Type B pancreatic cell (in vitro differentiated cells): ENCODE measurements at places on chromosomes 3 and 15.
A peak's percentile ranks its signal among the peaks of the same experiment; 100 is the strongest.

DNA sequence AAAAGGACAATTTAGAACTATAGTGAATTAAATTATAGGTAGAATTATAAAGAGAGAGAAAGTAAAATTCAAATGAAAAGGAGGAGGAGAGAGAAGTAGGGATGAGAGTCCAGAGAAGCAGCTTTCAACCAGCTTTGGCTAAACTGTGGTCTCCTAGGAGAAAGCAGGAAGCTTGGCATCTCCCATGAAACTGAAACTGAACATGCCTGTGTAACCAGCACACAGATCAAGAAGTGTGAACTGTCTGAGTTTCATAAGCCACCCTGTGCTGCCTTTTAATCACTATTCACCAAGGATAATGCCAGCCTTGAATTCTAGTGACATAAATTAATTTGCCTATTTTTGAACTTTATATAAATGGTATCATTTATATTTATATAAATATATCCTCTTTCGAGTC, 128.5 kb downstream of the MYRIP start:
- H3K4me1 ChIP-seq: peaks cover 8% of the 10 kb centered on the region
- no peak overlapping the region for H3K27ac ChIP-seq
- H3K4me3 ChIP-seq: no peak overlapping the region
- H3K36me3 ChIP-seq: no peaks in the 10 kb centered on the region
- H3K27me3 ChIP-seq: peaks cover 3% of the 10 kb centered on the region

- H3K36me3 ChIP-seq: peaks cover 3% of the 10 kb centered on the region
- H3K27ac ChIP-seq: no peak overlapping the region
- no peaks in the 10 kb centered on the region for H3K4me1 ChIP-seq
- no peaks in the 10 kb centered on the region for H3K27me3 ChIP-seq
Measured at GRCh38 chr3:106255870-106256248, 387.0 kb upstream of the CBLB start.

GRCh38 chr3:62678841-62679240, 196.4 kb downstream of the CADPS start:
- H3K27me3 ChIP-seq: peaks cover 18% of the 10 kb centered on the region
- H3K4me1 ChIP-seq: peaks cover 8% of the 10 kb centered on the region
- no peak overlapping the region for H3K4me3 ChIP-seq

DNA sequence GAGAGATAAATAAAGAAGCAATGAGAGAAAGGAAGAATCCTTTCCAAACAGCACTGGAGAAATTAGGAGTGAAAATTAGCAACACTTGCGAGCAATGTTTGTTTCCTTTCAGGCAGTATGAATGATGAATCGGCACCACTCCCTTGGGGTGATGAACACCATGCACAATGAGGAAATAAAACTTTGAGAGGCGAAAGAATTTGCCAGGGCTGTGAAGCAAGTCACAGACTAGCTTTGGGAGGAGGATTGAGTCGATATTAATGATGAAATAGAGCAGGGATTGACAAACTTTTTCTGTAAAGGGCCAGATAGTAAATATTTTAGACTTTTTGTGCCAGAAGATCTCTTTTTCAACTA, 237.7 kb downstream of the AGBL1 start:
- no peaks in the 10 kb centered on the region for H3K36me3 ChIP-seq
- no peak overlapping the region for H3K27ac ChIP-seq
- peaks cover 21% of the 10 kb centered on the region for H3K27me3 ChIP-seq
- no peak overlapping the region for H3K4me3 ChIP-seq
- no peak for DNase-seq

DNA sequence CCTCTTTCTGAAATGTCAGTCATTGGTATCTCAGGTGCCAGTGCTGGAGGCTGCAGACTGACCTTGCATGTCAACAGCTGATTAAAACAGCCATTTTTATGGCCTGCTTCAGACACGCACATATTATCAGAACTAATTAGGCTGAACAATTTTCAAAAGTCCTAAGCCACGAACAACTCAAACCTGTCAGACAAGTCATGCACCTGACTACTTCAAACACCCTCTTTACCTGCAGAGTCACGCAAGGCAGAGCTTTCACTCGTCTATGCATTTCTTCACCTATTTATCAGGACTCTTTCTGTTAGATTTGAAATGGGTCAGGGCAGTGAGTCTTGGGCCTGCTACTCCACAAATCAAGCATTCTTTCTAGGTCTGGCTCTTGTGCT, 26.7 kb downstream of the CLK3 start:
- no peaks in the 10 kb centered on the region for H3K27me3 ChIP-seq
- peak overlapping the region; percentile 99 for H3K27ac ChIP-seq
- peaks cover 30% of the 10 kb centered on the region for H3K36me3 ChIP-seq
- peaks cover 45% of the 10 kb centered on the region for H3K4me1 ChIP-seq
- no peak for DNase-seq
- peak overlapping the region; percentile 80 for H3K4me3 ChIP-seq

DNA sequence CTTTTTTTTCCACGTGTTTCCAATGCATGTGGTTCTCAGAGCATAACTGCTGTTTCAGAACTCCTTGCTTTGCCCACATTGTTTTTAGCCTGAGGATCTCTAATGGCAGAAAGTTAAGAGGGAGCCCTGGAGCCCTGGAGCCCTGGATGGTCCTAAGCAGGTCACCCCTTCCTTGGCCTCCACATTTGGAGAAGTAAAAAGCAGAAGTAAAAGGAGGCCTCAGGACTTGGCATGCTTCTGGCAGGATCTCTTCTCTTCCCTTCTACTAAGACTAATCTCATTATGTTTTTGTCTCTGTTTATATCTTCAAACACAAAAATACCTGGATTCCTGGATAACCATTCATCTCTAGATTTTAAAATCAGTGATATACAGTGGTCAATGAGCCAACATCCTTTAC, 50.1 kb downstream of the P2RY1 start:
- no peaks in the 10 kb centered on the region for H3K4me1 ChIP-seq
- H3K27me3 ChIP-seq: no peaks in the 10 kb centered on the region
- DNase-seq: no peak
- H3K36me3 ChIP-seq: no peaks in the 10 kb centered on the region
- no peak overlapping the region for H3K27ac ChIP-seq

DNA sequence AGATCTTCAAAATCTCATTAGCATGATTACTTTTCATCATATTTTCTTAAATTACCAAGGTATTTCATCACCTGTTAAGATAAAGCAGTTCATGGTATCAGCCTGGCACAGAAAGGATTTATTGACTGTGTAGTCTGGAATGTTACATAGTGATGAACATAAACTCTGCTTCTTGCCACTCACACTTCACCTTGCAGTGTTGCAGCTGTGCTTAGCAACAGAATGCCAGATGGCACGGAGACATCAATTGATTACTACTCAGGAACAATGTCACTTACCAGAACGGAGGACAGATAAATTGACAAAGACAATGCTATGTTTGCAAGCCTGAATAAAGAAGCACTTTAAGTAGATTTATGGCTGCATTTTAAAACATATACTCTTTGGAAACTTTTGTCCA, 15.0 kb upstream of the BCHE start:
- DNase-seq: no peak
- no peaks in the 10 kb centered on the region for H3K36me3 ChIP-seq
- peaks cover 6% of the 10 kb centered on the region for H3K4me1 ChIP-seq
- H3K4me3 ChIP-seq: no peak overlapping the region
- H3K27ac ChIP-seq: no peak overlapping the region

- H3K36me3 ChIP-seq: no peaks in the 10 kb centered on the region
- H3K27me3 ChIP-seq: no peaks in the 10 kb centered on the region
- DNase-seq: no peak
- H3K4me1 ChIP-seq: peaks cover 15% of the 10 kb centered on the region
- no peak overlapping the region for H3K4me3 ChIP-seq
- no peak overlapping the region for H3K27ac ChIP-seq
Measured at GRCh38 chr3:187992609-187993008, 161.3 kb upstream of the LPP start.

DNA sequence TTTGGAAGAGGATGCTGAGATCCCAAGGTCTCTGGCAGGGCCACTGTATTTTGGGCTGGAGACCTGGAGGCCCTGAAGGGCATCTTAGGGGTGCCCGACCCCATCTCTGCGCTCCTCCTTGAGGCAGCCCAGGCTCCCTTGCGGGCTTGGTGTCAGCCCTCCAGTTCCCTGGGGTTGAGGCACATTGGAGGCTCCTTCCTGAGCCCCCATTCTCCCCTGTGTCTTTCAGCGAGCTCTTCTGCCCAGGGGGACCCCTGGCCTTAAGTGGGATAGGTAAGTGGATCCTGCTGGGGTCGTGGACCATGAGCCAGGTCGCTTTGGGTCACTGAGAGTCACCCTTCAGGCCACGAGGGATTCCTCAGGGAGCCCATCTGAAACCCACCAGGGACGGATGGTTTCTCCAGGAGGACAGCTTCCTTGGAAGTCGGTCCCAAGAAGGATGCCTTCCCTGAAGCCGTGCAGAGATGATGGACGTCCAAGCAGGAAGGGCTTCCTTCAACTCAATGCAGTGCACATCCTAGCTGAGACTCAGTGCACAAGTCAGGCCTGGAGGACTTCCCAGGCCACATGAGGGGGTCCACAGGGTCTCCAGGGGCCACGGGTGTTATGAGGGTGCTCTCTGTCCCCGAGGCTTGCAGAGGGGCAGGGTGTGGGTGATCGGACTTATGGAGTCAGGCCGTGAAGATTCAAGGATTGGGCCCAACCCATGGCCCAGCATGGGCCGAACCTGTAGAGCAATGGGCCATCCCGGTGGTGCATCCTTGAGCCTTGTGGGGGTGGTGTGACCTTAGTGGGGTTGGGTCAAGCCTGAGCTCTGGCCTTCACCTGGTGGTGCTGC, 224.3 kb downstream of the SNRPN start:
- no peaks in the 10 kb centered on the region for H3K36me3 ChIP-seq
- no peaks in the 10 kb centered on the region for H3K27me3 ChIP-seq
- no peaks in the 10 kb centered on the region for H3K4me1 ChIP-seq
- DNase-seq: no peak
- H3K4me3 ChIP-seq: no peak overlapping the region

DNA sequence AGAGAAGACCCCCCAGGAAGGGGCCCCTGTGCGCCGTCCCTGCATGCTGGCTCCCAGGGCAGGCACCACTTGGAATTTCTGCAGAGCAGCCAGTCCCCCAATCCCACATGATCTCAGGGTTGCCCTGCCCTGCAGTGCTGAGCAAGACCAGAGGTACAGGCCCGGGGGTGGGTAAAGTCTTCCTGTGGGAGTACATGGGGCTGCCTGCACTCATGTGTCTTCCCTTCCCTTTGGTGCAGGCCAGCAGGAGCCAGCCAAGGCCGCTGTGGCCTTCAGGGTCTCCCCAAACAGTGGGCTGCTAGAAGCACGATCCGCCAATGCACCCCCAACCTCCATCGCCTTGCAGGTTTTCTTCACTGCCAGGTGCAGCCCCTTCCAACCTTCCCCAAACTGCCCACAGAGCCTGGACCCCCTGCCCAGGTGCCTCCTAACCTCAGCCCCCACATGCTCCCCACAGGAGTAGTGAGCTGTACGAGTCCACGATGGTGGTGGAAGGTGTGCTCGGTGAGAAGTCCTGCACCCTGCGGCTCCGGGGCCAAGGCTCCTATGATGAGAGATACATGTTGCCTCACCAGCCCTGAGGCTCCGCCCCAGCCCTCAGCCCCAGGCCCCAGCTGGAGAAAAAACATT, 15.0 kb downstream of the ACAA1 start:
- no peaks in the 10 kb centered on the region for H3K4me1 ChIP-seq
- no peak overlapping the region for H3K4me3 ChIP-seq
- H3K27ac ChIP-seq: no peak overlapping the region
- peaks cover 15% of the 10 kb centered on the region for H3K36me3 ChIP-seq

DNA sequence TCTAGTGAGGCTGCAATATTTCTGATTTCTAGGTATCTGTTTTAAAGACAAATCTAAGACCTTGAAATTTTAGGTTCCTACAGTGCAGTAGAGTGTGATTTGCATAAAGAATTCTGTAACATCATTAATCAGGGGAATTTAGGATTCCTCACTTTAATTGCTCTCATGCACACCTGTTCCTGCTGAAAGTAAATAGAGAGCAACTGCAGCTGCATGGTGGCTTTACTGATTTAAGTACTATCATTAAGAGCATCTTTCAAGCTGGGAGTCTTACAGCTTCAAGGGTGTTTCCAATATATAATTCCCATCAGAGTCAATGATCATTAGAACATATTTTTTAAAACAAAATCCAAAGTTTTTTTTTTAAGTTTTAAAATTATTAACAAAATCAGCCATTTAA, 36.0 kb upstream of the C3orf70 start:
- DNase-seq: no peak
- H3K4me1 ChIP-seq: no peaks in the 10 kb centered on the region
- peaks cover 7% of the 10 kb centered on the region for H3K36me3 ChIP-seq
- no peak overlapping the region for H3K27ac ChIP-seq
- H3K27me3 ChIP-seq: no peaks in the 10 kb centered on the region

- peaks cover 3% of the 10 kb centered on the region for H3K27me3 ChIP-seq
- H3K27ac ChIP-seq: no peak overlapping the region
- no peak overlapping the region for H3K4me3 ChIP-seq
- no peaks in the 10 kb centered on the region for H3K36me3 ChIP-seq
Measured at GRCh38 chr3:168100777-168101492, 5.2 kb upstream of the GOLIM4 start.

DNA sequence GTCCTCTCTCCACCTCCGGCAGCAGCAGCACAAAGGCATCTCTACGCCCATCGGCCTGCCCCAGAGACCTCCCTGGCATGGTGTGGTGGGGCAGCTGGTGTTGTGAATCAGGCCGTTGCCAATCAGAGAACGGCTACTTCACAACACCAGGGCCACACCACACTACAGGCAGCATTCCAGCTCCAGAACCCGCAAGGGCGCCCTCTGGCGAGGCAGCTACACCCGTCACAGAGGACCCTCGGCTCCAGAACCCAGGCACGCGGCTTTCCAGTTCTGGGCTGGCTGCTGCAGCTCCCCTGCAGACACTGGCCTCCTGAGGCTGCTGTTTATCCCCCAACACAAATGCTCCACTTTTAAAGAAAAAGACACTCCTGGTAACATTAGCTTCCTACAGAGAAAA, 127.5 kb upstream of the TOPAZ1 start:
- no peaks in the 10 kb centered on the region for H3K36me3 ChIP-seq
- peaks cover 25% of the 10 kb centered on the region for H3K27me3 ChIP-seq
- DNase-seq: no peak
- H3K27ac ChIP-seq: no peak overlapping the region
- no peaks in the 10 kb centered on the region for H3K4me1 ChIP-seq

DNA sequence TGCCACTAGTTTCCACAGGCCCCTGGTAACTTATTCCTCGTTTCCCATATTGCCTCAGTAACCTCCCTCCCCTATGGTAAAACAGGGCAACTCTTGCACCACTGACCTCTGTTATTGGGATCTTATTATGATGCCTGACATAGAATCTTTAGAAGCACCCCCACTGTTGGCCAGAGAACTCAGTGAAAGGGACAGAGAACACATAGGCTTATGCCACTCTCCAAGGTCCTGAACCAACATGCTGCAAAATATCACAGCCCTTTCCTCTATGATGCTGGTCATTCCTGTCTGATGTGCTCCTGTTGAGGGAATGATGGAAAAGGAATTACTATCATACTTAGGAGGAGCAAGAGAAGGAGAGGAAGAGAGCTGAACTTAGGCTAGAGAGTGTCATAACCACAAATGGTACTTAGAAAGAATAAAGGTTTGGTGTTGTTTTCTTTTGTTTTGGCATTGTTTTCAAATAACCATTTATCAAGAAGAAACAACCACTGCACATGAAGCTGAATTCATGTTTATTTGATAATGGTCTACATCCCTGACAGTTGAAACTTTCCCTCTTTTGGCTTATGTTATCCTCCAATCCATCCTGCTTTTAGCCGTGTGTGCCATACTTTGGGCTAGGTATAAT, 330.2 kb downstream of the EPHB1 start:
- no peak for DNase-seq
- H3K4me1 ChIP-seq: no peaks in the 10 kb centered on the region
- no peak overlapping the region for H3K27ac ChIP-seq
- no peak overlapping the region for H3K4me3 ChIP-seq
- H3K36me3 ChIP-seq: no peaks in the 10 kb centered on the region

GRCh38 chr3:192835818-192836815, 81.5 kb downstream of the MB21D2 start:
- peak overlapping the region; percentile 30 for H3K27ac ChIP-seq
- peak overlapping the region; percentile 40 for H3K4me3 ChIP-seq
- no peaks in the 10 kb centered on the region for H3K27me3 ChIP-seq
- no peak for DNase-seq
- H3K36me3 ChIP-seq: peaks cover 11% of the 10 kb centered on the region
